ENCODE measurements at places on chromosomes 4 and X.

GRCh38 chr4:54625391-54625790 lies 32.4 kb upstream of the KIT start:
- DNase-seq, result no peak

DNA sequence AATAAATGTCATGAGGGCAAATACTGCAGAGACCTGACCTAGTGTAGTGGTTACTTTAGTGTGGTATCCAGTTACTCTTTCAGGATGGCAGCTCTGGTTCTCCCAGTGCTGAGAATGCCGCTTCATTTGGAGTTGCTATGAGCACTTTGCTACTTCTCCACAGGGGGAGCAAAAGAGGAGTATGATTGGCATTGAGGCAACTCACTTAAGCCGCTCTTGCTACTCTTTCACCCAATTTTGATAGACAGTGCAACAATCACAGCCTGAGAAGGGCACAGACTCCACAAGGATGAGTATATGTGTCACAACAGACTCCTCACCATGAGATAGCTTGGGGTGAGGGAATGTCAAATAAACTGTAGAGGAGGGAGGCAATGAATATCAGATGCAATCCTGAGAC lies 81.2 kb downstream of the NPY1R start:
- no peak for DNase-seq

DNA sequence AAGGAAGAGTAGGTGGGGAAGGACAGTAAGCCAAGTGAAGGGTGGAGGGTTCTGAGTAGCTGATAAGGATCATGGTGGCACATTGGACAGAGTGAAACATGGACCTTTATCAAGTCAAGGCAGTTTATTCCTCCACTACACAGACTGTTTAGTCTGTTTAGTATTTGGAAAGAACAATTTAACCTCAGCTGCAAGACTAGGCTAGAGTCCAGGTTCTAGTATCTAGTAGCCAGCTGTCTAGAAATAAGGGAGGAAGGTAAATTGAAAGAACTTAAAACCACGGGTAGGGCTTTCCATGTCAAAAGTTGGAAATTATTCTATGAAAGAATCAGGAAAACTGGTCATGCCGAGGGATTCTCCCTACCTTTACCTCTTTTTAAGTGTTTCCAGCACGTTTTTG lies 140.1 kb upstream of the MED14 start:
- no peak for DNase-seq

DNA sequence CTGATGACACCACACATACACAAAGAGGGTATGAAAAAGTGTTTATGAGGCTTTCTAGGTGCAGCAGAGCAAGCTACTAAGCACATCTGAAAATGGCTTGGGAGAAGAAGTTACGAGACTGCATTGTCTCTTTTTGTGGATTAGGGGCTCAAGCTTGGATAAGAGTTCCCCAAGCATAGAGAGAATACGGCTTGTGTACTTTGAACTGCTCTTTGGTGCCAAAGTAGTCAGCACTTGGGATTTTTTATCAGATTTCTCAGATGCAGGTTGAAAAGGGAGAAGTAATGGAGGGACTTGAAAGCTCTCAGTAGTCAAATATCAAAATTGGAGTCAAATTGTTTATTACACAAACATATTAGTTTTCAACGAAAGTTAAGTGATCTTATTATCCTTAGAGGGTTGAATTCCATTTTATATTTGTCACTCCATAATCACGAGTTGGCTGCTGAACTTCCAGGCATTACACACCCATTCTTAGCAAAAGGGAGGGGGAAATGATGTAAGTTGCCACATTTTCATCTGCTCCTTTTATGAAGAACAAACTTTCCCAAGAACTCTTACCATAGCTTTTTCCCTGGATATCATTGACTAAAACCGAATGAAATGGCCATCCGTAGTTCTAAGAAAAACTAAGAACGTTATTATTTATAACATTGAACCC lies 1904.9 kb downstream of the PCDH7 start:
- DNase-seq, result no peak

- DNase-seq, result peak; percentile 66
These were observed 17.8 kb upstream of the PAGE2B start for GRCh38 chrX:55056820-55057674.

GRCh38 chr4:138759554-138759902 lies 256.1 kb upstream of the NOCT start:
- DNase-seq, result no peak

- no peak for DNase-seq
These were observed 182.8 kb downstream of the PDGFC start for GRCh38 chr4:156788782-156789181.

GRCh38 chr4:76993787-76994641 lies 44.5 kb downstream of the SEPTIN11 start:
- peak; percentile 85 for DNase-seq

GRCh38 chrX:99248180-99248579 lies 1161.9 kb downstream of the PCDH19 start:
- DNase-seq, result no peak

Data from CD4-positive, alpha-beta T cell treated with Interleukin-17A for 1 hour (primary cell).